Erythroblast (primary cell): ENCODE measurements at places on chromosomes 11 and 22.

- DNase-seq: no peak
Observed at GRCh38 chr11:57551941-57552340, 14.5 kb downstream of the SMTNL1 start.

GRCh38 chr11:73833067-73833466 lies 43.6 kb downstream of the COA4 start:
- no peak for DNase-seq

GRCh38 chr22:23688571-23688970 lies 2.2 kb upstream of the RGL4 start:
- no peak for DNase-seq

DNA sequence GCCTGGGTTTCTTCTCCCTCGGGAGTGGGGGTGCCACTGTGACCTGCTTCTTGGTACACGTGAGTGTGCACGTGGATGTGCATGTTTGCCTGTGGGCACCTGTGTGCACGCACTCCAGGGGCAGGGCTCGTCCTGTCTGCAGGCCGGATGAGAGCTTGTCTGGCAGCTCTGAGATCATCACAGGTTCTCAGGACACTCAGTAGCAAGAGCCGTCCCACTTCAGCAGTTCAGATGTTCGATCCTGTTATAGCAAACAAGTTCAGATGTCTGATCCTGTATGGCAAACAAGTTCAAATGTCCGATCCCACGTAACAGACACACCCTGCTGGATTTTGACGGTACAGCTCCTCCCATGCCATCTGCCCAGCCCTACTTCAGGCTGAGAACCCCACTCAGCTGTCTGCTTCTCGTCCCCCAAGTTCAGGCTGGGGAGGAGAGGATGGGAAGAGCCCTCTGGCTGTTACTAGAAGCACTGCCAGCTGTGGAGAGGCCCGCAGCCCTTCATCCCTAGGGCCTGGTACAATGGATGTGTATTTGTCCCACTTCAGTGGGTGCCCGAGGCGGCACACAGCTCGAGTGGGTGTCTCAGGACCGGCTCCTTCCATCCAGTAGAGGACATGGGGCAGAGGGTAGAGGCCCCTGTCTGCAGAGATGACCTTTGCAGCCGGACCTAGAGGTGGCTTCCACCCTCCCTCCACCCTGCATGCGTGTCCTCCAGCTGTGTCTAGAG lies 1126.9 kb downstream of the BRD1 start:
- no peak for DNase-seq

GRCh38 chr11:81032906-81033305 lies 1592.1 kb upstream of the TENM4 start:
- DNase-seq: no peak

DNA sequence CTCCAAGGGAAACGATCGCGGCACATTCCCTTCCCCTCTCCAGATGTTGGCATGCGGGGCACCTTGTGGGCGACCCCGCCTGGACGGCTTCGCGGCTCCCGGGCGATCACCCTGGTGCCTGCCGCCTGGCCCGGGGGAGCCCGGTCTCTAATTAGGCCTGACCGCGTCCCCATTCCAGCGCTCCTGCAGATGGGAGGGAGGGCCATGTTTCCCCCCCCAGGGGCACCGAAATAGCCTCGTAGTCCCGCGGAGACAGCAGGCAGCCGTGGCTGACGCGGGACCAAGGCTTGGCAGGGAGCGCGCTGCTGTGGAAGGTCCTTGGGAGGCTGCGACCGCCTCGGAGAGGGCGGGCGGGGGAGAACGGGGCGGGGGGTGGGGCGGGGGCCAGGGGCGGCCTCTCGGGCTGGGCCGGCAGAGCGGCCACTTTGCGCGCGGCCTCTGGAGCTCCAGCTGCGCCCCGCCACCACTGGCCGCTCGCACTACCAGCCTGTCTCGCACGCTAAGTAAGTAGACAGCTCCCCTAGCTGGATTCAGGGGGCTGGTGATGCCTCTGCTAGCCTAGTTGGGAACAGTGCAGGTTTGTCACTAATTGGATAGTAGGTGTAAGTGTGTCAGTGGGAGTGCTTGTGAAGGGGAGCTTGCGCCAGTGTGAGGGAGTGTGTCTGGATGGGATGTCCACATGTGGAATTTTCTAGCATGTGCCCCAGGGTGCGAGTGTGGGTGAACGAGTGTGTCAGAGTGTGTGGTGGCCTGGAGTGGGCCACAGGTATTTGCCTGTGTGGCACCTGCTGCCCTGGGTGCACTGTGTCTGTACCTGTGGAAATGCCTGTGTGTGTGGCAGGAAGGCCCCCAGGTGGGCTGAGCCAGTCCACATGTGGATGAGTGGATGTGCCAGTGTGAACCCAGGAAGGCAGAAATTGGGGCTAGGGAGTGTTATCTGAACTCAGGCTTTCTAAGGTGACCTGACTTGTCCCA lies at the start of gene INSC:
INSC (plus strand) TSS at position 423 of the 975 bp plus-strand sequence. CDS start 34,252 bp downstream, outside the sequence.
- DNase-seq: no peak

DNA sequence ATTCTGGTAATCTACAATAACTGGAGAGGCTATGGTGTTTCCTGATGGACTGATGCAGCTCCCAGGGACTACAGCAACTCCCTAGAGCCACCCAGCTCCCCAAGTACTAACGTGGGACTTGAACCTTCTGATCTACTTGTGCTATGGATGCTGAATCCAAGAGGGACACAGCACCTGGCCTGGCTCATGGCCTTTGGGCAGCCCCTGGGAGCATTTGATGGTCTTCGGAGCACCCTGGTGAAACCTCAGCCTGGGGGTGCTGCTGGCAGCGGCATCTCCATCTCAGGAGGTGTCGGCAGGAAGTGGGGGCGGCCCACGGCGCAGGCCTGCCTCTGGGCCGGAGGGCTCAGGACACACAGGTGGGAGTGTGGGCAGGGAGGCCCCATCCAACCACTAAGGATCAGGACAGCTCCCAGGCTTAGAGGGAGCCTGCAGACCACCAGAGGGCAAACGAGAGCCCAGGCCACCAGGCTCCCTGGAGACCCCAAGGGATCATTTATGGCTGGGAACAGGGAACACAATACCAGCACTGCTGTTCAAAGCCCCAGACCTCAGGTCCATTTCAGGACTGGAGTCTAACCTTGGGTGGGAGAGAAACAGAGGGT lies 8.7 kb downstream of the EHD1 start:
- no peak for DNase-seq

GRCh38 chr11:115049796-115050195 lies 371.5 kb downstream of the NXPE2 start:
- no peak for DNase-seq
